ENCODE measurements at places on chromosomes 3 and 15.

DNA sequence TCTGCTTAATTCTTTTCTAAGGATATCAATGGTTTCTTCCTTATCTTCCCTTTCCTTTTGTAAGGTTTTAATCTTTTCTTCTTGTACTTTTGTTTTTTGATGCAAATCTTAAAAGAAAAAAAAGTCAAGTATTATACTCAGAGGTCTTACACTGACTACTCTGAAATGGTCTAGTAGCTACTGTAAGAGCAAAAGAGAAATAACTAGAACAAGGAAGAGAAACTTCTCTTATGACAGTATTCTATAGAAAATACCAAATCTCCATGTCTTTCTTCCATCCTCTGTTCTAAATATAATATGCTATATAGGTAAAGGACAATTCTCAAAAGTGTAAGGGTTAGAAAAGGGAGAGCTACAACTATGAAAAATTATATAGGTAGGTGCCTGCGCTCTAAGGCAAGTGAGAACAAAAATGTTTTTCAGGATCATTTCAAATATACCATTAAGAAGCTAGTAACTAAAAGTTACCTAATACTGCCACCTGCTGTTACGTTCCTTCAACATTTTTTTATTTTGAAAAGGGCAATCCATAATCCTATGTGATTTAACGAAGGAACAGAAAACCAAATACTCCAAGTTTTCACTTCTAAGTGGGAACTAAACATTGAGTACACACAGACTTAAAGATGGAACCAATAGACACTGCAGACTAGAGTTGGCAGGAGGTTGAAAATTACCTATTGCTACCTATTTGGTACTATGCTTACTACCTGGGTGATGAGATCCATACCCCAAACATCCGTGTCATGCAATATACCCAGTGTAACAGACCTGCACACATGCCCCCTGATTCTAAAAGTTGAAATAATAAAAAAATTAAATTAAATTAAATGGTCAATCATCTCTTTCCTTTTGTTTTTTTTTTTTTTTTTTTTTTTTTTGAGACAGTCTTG is 36.7 kb downstream of the CIP2A start:
- DNase-seq: peak; percentile 66

DNA sequence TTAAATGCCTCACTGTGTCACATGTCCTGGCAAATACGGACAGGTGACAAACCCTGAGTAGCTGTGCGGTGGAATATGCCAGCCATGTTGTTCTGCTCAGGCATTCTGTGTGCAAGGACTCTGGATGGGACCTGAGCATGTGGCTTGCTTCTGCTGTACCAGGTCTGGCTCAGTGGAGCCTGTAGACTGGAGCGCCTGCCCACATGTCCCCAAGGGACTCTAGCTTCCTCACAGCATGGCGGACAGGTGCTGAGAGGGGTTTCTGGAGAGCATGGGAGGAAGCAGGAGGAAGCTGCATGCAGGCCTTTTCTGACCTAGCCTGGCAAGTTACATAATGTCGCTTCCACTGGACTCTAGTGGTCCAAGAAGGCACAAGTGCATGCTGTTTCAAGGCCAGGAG is 96.3 kb downstream of the PLXNA1 start:
- peak; percentile 40 for DNase-seq

- DNase-seq: no peak
Observed at GRCh38 chr3:194138732-194139070, 2.8 kb downstream of the HES1 start.

GRCh38 chr3:32177702-32178198 is 60.7 kb upstream of the CMTM8 start:
- DNase-seq: peak; percentile 88

- no peak for DNase-seq
Observed at GRCh38 chr3:181050738-181051137, 61.2 kb upstream of the DNAJC19 start.

Data from NAMALWA (cell line).